ENCODE measurements at places on chromosomes 7 and 10. TPM values are rescaled to one million over a fixed set of nuclear protein-coding genes. Genes with fewer than 3 reads are reported as not detected.

CFAP70 gene
- 1.6 TPM for total RNA-seq

MALRD1 gene
- total RNA-seq = 0.66 TPM

KCNH2 gene
- total RNA-seq = under 0.01 TPM

AOAH gene
- total RNA-seq = not detected

ATRNL1 gene
- total RNA-seq = 4.9 TPM

PLXDC2 gene
- 51.4 TPM for total RNA-seq

OR6B1 gene
- total RNA-seq = not detected

UPK3BL2 gene
- 5.2 TPM for total RNA-seq

IKZF1 gene
- total RNA-seq = not detected

CHCHD3 gene
- 88.8 TPM for total RNA-seq

MRM2 gene
- 11.8 TPM for total RNA-seq

GSTO1 gene
- 354 TPM for total RNA-seq

CDNF gene
- total RNA-seq = 2.1 TPM

GRM3 gene
- total RNA-seq = not detected

ELAPOR2 gene
- 3.3 TPM for total RNA-seq

SEC23IP gene
- total RNA-seq = 43.8 TPM

MRPS24 gene
- 53.5 TPM for total RNA-seq

VSIR gene
- 19.6 TPM for total RNA-seq

DKK1 gene
- 103 TPM for total RNA-seq

ANXA7 gene
- 156 TPM for total RNA-seq

ASB10 gene
- not detected for total RNA-seq

HMX2 gene
- total RNA-seq = not detected

IDI2 gene
- total RNA-seq = not detected

EPC1 gene
- 29.6 TPM for total RNA-seq

METTL27 gene
- total RNA-seq = 2.5 TPM

SDK1 gene
- total RNA-seq = 0.25 TPM

TYW1 gene
- 20.1 TPM for total RNA-seq

HSPA12A gene
- 5.9 TPM for total RNA-seq

C10orf62 gene
- 0.13 TPM for total RNA-seq

HKDC1 gene
- total RNA-seq = 1.7 TPM

TUBB8 gene
- not detected for total RNA-seq

GPR158 gene
- 0.13 TPM for total RNA-seq

MUC12 gene
- total RNA-seq = 0.37 TPM

LIPF gene
- total RNA-seq = not detected

BTBD16 gene
- total RNA-seq = 0.40 TPM

EVX1 gene
- total RNA-seq = not detected

SPDYE16 gene
- 0.06 TPM for total RNA-seq

WIPF3 gene
- not detected for total RNA-seq

IFIT1 gene
- total RNA-seq = 12.7 TPM

CARD11 gene
- total RNA-seq = 0.13 TPM

INMT gene
- total RNA-seq = 3.5 TPM

Measured in aortic smooth muscle cell (primary cell).